Activated naive CD4-positive, alpha-beta T cell (primary cell): ENCODE measurements at places on chromosomes 2 and 18.

DNA sequence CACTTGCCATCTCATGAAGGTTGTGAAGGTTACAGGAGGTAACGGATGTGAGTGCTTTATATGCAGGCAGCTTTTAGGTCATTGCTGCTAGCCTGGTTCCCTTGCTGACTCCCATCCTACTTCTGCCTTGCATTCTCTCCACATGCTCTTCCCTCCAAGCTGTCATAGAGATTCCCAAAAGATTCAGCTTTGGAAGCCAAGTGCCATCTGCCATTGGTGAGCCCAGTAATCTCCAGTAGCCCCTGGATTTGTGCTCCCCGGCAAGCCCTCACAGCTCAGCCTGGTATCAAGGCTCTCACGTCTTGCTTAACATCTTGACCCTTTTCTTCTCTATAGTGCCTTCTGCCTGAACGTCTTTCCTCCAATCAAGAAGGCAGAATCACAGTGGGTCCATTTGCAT is 61.6 kb downstream of the MYT1L start:
- DNase-seq = no peak

DNA sequence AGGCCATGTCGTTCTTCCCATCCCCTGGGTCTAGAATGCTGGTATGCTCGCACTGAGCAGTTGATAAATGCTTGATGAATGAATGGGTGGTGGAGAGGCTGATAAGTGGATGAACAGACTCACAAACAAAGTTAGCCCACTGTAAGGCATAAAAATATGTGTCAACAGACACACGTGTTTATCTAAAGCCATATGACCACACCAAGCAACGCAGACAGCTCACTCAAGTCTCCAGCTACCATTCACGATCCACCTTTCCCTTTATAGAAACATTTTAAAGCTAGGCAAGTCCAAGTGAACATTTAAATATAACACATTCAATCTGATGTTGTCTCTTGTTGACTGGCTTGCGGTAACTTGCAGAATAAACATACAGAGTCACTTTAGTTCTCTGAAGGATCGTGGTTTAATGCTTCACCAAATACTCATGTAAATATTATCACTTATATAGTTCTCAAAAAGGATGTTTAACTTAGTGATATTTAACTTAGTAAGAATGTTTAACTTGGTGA is 105.5 kb downstream of the NOL10 start:
- DNase-seq = no peak

DNA sequence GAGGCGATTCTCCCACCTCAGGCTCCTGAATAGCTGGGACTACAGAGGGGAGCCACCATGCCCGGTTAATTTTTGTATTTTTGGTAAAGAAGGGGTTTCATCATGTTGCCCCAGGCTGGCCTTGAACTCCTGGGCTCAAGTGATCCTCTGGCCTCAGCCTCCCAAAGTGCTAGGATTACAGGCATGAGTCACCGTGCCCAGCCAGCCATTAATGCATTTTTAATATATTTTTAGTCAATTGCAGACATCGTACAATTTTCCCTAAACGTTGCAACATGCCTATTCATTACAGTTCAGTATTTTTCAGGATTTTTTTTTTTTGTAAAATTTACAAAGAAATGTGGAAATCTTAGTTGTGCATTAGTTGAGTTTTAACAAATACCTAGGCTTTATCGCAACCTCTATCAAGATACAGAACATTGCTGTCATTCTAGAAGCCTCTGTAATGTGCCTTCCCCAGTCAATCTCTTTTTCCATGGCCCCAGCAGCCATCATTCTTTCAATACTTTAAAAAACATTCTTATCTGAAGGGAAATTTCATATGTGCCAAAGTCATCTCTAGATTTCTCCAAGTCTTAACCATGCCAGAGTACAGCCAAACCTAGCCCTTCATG is 14.7 kb downstream of the NABP1 start:
- DNase-seq = no peak

DNA sequence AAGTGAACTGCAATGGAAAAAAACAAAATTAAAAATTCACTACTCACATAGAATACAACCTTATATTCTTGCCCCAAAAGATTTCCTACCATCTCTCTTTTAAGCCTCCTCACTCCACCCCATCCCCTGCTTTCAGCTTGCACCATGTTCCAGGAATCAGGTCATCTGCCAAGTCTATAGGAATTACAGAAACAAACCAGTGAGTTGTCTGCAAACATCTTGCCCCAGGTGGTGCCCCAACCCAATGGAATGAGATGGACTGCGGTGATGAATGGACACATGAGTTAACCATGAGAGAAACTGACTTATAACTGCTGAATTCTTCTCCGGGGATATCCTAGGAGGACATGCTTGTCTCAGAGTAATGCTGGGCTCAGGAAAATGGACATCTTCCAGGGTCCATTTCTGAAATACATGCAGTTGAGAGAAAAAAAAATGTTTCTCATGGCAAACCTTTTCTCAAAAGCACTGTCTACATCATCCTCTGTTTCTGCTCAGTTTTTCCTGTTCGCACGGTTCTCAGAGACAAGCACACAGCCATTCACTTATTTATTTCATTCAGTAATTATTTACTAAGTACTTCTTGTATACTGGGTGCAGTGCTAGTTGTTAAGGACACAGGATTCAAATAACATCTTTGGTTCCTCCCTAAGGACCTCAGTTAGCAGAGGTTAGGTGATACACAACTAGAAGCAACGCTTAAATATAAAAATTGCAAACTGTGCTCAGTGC is 350.0 kb downstream of the RND3 start:
- DNase-seq = no peak

DNA sequence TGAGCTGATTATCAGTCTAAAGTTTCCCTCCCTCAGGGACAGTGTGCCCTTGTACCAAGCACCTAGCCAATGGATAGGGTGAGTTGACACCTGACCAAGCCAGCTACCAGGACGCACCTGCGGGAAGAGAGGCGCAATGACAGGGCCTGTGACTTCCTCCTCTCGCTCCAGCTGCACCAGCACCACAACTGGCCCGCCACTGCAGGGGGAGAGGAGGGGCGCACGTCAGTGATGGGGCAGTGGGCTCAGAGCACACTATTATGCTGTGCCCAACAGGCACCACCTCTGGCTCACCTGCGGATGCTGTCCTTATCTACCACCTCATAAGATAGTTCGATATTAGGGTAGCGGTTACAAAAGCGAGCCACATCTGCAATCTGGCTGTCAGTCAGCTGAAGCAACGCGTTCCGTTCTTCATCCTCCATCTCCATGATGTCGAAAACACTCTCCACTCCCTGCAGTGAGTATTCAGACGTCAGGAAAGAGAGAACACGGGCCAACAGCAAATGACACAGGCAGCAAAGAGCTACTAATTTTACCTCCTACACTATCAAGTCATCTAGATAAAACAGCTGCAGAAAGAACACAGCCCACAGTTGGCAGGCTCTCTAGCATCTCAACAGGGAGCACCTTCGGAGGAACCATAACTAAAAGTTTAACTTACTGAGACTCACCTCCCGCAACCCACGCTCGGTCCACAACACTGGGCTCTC is 10.9 kb downstream of the CIAO1 start:
- no peak for DNase-seq

- no peak for DNase-seq
These were observed 121.9 kb downstream of the TMEM18 start for GRCh38 chr2:555164-555922.

DNA sequence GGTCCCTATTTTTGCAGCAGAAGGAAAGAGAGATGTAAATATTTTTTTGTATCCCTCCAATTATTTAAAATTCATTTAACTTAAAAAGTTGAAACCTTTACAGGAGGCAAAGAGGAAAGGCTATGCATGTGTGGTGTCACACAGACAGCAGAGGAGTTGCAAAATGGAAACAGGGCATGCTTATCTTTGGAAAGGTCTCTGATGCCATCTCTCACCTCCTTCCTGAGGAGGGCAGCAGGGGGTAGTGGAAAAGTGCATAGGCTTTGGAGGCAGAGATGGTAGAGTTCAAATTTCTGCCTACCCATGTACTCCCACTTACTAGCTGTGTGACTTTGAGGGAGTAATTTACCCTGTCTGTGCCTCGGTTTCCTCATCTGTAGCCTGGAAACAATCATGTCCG is 99.6 kb upstream of the MCFD2 start:
- DNase-seq = no peak

DNA sequence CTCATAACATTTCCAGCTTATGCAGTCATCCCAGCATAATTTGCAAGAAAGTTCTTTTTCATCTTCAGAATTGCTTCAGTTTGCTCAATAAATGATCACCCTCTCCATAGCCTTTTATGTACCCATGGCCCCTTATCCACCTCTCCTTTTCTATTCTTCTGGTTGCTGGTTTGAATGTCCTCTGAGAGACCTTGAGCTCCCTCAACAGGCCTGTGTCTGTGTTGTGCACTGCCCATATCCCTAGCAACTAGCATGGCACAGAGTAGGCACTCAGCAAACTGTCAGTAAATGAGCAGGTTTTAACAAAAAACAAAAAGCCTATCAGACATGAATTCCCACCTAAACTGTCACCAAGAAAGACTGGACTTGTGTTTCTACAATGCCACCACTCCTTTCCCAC is 160.5 kb downstream of the AKAIN1 start:
- DNase-seq = no peak

- DNase-seq = no peak
These were observed 68.1 kb upstream of the FZD7 start for GRCh38 chr2:201965550-201965949.

- DNase-seq = no peak
These were observed 114.8 kb upstream of the PTPRM start for GRCh38 chr18:7452331-7452730.
